Nephron progenitor cell (in vitro differentiated cells): ENCODE measurements at places on chromosomes 3 and 15.

DNA sequence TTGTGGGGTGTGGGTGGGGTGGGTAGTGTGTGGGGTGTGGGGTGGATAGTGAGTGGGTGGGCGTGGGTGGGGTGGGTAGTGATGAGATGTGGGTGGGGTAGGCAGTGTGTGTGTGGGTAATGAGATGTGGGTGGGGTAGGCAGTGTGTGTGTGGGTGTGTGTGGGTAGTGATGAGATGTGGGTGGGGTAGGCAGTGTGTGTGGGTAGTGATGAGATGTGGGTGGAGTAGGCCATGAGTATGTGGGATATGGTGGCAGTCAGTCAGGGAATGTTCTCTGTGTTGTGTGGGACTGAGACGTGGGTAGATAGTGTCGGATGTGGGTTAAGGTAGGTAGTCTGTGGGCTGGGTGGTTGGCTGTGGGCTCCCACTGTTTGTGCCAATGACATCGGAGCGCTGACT, 7.1 kb downstream of the MINAR1 start:
- peaks cover 16% of the 10 kb centered on the region for H3K4me1 ChIP-seq
- no peak for DNase-seq
- H3K36me3 ChIP-seq: no peaks in the 10 kb centered on the region
- H3K4me3 ChIP-seq: no peak overlapping the region
- H3K27ac ChIP-seq: no peak overlapping the region
- H3K27me3 ChIP-seq: peaks cover 26% of the 10 kb centered on the region

- no peaks in the 10 kb centered on the region for H3K36me3 ChIP-seq
- no peak overlapping the region for H3K4me3 ChIP-seq
- no peaks in the 10 kb centered on the region for H3K4me1 ChIP-seq
- H3K27ac ChIP-seq: no peak overlapping the region
- no peaks in the 10 kb centered on the region for H3K27me3 ChIP-seq
These were observed 11.9 kb upstream of the PLA2G4D start for GRCh38 chr15:42106288-42106687.

GRCh38 chr15:78363381-78363734, 23.2 kb downstream of the CRABP1 start:
- no peak overlapping the region for H3K4me3 ChIP-seq
- DNase-seq: no peak
- no peaks in the 10 kb centered on the region for H3K36me3 ChIP-seq
- H3K27me3 ChIP-seq: peaks cover 26% of the 10 kb centered on the region
- H3K27ac ChIP-seq: no peak overlapping the region

- no peaks in the 10 kb centered on the region for H3K27me3 ChIP-seq
- DNase-seq: no peak
- no peaks in the 10 kb centered on the region for H3K36me3 ChIP-seq
- H3K4me1 ChIP-seq: no peaks in the 10 kb centered on the region
These were observed 71.3 kb upstream of the PHLDB2 start for GRCh38 chr3:111787556-111788463.

GRCh38 chr15:80070840-80071239, 11.4 kb downstream of the ZFAND6 start:
- no peak overlapping the region for H3K4me3 ChIP-seq
- peaks cover 49% of the 10 kb centered on the region for H3K4me1 ChIP-seq
- no peaks in the 10 kb centered on the region for H3K27me3 ChIP-seq
- H3K27ac ChIP-seq: no peak overlapping the region

- peaks cover 58% of the 10 kb centered on the region for H3K36me3 ChIP-seq
- no peaks in the 10 kb centered on the region for H3K27me3 ChIP-seq
- peaks cover 15% of the 10 kb centered on the region for H3K4me1 ChIP-seq
- no peak overlapping the region for H3K27ac ChIP-seq
- DNase-seq: no peak
These were observed 13.2 kb downstream of the ADAMTS9 start for GRCh38 chr3:64674591-64675076.

DNA sequence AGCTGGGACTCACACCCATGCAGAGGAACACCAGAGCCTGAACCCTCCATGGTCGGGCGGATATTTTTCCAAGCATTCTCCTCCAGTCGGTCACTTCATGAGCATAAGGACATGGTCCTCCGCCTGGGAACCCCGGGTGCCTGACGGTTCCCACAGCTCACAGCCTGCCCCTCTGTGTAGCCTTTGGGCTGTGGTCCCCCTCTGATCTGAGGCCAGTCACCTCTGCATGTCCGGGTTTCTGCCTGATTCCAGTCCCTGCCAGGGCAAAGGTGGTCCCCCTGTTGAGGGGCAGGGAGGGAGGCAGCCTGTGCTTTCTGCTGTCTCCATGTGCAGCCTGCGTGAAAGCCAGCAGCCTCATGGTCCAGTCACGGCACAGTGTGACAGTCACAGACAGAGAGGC, 76.6 kb upstream of the KLF13 start:
- H3K27me3 ChIP-seq: peaks cover 26% of the 10 kb centered on the region
- no peak for DNase-seq
- H3K4me1 ChIP-seq: peaks cover 9% of the 10 kb centered on the region
- H3K36me3 ChIP-seq: no peaks in the 10 kb centered on the region

- no peak overlapping the region for H3K27ac ChIP-seq
- H3K27me3 ChIP-seq: peaks cover 3% of the 10 kb centered on the region
- peaks cover 5% of the 10 kb centered on the region for H3K4me1 ChIP-seq
- H3K36me3 ChIP-seq: peaks cover 24% of the 10 kb centered on the region
- no peak overlapping the region for H3K4me3 ChIP-seq
- DNase-seq: no peak
These were observed 26.5 kb downstream of the IQGAP1 start for GRCh38 chr15:90414408-90415028.

DNA sequence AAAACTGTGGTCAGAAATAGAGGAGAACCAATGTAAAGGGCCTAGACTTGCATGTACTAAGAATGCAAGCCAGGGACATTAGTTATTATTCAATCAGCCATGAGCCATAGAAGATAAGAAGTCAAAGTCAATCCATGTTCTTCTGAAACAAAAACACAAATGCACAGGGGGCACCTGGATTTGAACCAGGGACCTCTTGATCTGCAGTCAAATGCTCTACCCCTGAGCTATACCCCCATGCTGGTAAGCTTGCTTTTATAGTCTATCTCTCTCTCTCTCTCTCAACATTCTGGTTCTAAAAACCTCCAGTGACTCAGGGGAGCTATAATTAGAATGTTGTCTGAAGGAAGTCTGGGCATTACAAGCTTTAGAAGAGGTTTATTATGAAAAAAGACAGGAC, 85.6 kb upstream of the ACP3 start:
- peaks cover 9% of the 10 kb centered on the region for H3K27me3 ChIP-seq
- no peak for DNase-seq
- H3K27ac ChIP-seq: no peak overlapping the region

GRCh38 chr3:86282106-86282787, 708.7 kb downstream of the VGLL3 start:
- no peak overlapping the region for H3K27ac ChIP-seq
- H3K36me3 ChIP-seq: no peaks in the 10 kb centered on the region
- no peaks in the 10 kb centered on the region for H3K4me1 ChIP-seq

- no peaks in the 10 kb centered on the region for H3K27me3 ChIP-seq
- H3K4me1 ChIP-seq: no peaks in the 10 kb centered on the region
- DNase-seq: no peak
- no peak overlapping the region for H3K4me3 ChIP-seq
- no peak overlapping the region for H3K27ac ChIP-seq
These were observed 225.0 kb upstream of the P2RY1 start for GRCh38 chr3:152609891-152610290.

DNA sequence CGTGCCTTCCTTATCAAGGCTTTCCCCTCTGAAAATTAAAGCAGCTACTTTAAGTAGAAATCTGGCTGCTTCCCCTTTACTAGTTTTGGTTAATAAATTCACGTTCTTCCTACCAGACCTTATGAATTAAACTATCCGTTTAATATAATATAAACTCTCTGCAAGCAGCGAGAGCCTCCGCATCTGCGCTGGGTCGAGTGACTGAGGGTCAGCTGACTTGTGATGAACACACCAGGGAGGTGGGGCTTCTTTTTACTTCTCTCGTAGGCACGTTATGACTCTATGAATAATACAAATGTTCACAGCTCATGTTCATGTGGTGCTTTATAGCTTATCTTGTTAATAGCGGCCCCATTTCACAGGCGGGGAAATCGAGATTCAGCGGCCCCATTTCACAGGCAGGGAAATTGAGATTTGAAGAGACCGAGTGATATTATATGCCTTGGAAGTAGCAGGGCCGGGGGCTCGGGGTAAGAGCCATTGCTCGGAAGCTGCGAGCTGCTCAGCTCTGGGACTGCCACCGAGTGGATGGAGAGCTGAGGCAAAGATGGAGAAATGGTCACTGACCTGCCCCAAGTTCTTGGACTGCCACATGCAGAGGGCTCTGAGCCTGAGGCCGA, 8.3 kb downstream of the MUC4 start:
- H3K27me3 ChIP-seq: peaks cover 26% of the 10 kb centered on the region
- no peak overlapping the region for H3K27ac ChIP-seq
- peaks cover 71% of the 10 kb centered on the region for H3K4me1 ChIP-seq

DNA sequence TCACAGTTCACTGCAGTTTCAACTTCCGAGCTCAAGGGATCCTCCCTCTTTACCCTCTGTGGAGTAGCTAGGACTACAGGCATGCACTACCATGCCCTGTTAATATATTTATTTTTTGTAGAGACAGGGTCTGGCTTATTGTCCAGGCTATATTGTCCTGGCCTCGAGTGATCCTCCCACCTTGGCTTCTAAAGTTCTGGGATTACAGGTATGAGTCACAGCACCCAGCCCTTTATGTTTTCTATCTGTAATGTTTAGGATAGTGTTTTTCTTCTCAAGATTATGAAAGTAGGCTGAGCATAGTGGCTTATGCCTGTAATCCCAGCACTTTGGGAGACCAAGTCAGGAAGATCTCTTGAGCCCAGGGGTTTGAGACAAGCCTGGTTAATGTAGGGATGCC, 11.9 kb upstream of the SCG3 start:
- H3K27me3 ChIP-seq: peaks cover 18% of the 10 kb centered on the region
- peaks cover 22% of the 10 kb centered on the region for H3K4me1 ChIP-seq
- H3K36me3 ChIP-seq: no peaks in the 10 kb centered on the region
- no peak overlapping the region for H3K27ac ChIP-seq
- no peak overlapping the region for H3K4me3 ChIP-seq
- DNase-seq: no peak

- no peaks in the 10 kb centered on the region for H3K27me3 ChIP-seq
- H3K4me3 ChIP-seq: no peak overlapping the region
- peaks cover 18% of the 10 kb centered on the region for H3K4me1 ChIP-seq
- no peaks in the 10 kb centered on the region for H3K36me3 ChIP-seq
- H3K27ac ChIP-seq: no peak overlapping the region
These were observed 42.4 kb upstream of the HERC1 start for GRCh38 chr15:63876085-63876662.

DNA sequence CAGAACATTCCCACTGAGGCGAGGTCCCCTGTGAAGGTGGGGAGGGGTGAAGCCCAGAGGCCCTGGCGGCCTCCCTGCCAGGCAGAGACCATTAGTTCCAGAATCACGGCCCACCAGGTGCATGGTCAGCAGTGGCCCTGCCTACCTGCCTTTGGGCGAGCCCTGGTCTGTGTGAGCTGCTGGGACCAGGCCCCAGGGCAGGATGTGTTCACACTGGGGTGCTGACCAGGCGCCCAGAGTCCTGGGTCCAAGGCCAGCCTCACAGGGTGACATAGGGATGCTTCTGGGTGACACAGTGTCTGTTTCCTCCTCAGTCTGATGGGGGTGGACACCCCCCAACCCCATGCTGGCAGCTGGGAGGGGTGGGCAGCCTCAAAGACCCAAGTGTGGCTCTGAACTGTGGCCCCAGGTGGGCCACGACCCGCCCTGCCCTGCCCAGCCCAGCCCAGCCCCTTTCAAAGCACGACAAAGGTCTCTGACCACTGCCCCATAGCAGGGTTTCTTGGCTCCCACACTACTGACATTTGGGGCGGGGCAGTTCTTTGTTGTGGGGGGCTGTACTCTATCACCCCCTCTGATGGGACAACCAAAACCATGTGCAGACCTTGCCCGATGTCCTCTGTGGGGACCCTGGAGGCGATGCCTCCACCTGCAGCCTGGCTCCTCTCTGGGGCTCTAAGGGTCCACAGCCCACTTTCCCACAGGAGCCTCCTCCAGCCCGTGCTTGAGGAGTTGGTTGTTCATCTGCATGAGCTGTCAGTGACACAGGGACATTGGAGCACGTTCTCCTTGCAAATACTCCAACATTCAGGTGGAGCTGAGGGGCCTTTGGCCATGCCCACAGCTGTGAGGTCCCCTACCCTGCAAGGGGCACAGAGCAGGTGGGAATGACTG, 44.8 kb upstream of the SLC41A3 start:
- no peaks in the 10 kb centered on the region for H3K36me3 ChIP-seq
- H3K4me1 ChIP-seq: peaks cover 32% of the 10 kb centered on the region
- peaks cover 12% of the 10 kb centered on the region for H3K27me3 ChIP-seq
- no peak overlapping the region for H3K4me3 ChIP-seq
- H3K27ac ChIP-seq: no peak overlapping the region

- no peak overlapping the region for H3K4me3 ChIP-seq
- H3K4me1 ChIP-seq: peaks cover 11% of the 10 kb centered on the region
- no peak overlapping the region for H3K27ac ChIP-seq
- no peaks in the 10 kb centered on the region for H3K36me3 ChIP-seq
- no peak for DNase-seq
These were observed 178.6 kb downstream of the ADAMTS9 start for GRCh38 chr3:64509206-64509605.

DNA sequence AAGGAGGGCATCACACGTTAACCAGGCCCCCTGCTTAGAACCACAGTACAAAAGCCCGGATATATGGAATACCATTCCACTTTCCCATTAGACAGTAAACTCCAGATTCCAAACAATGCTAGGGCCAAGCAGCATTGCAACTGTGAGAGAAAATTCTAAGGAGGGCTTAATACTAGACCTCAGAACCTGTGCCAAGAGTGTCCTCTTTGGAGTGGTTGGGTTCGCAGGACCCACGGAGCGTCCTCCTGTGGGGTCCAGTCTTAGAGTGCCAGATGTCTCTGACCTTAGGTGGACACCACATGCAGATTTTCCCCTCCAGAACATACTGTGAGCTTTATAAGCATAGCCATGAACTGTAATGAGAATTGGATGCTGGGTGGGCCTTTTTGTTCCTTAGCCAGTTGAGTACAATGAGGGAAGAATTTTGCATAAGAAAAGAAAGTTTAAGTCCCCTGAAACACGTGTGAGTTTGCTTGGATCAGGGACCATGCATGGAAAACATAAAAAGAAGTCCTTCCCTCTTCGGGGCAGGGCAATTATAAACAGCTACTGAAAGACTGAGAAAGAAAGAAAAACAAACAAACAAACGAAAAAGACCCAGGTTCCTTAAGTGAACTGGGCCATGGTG, 325.7 kb downstream of the NEK10 start:
- H3K27me3 ChIP-seq: peaks cover 3% of the 10 kb centered on the region
- peaks cover 41% of the 10 kb centered on the region for H3K4me1 ChIP-seq
- no peak overlapping the region for H3K4me3 ChIP-seq
- no peak overlapping the region for H3K27ac ChIP-seq
